ENCODE measurements at places on chromosomes 12 and 14.

DNA sequence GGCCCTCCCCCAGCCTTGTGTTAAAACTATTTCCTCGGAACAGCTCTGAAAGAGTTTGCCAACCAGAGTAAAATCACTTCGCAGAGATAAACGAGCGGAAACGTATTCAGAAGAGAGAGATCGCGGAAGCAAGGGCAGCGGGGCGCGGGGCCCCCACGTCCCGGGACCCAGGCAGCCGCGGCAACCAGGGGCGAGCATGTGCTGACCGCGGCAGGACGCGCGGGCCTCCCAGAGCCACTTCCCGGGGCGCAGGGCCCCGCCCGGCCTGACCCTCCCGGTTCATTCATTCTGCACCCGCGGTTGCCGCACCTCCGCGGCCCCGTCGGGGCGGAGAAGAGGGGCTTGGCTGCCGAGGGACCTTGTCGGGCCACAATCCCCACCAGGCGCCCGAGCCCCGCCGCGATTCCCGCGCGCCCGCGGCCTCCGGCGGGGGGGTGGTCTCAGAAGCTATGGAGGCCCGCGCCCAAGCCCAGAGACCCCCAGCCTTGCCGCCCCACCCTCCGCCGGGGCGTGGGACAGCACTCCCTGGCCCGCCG, 598 bp downstream of the UBE2N start:
- DNase-seq: peak; percentile 35
- peak overlapping the region; percentile 64 for H3K4me3 ChIP-seq
- peak overlapping the region; percentile 82 for H3K27ac ChIP-seq
- peaks cover 52% of the 10 kb centered on the region for H3K4me1 ChIP-seq

GRCh38 chr14:90533591-90534021, 136.8 kb downstream of the CALM1 start:
- no peak for DNase-seq
- no peak overlapping the region for H3K27ac ChIP-seq
- H3K36me3 ChIP-seq: no peaks in the 10 kb centered on the region
- no peaks in the 10 kb centered on the region for H3K4me1 ChIP-seq
- H3K4me3 ChIP-seq: no peak overlapping the region
- H3K27me3 ChIP-seq: no peaks in the 10 kb centered on the region

GRCh38 chr12:34219046-34219770, 196.9 kb downstream of the ALG10 start:
- no peaks in the 10 kb centered on the region for H3K36me3 ChIP-seq
- no peaks in the 10 kb centered on the region for H3K4me1 ChIP-seq
- peak overlapping the region; percentile 11 for H3K4me3 ChIP-seq
- no peak overlapping the region for H3K27ac ChIP-seq
- DNase-seq: no peak

DNA sequence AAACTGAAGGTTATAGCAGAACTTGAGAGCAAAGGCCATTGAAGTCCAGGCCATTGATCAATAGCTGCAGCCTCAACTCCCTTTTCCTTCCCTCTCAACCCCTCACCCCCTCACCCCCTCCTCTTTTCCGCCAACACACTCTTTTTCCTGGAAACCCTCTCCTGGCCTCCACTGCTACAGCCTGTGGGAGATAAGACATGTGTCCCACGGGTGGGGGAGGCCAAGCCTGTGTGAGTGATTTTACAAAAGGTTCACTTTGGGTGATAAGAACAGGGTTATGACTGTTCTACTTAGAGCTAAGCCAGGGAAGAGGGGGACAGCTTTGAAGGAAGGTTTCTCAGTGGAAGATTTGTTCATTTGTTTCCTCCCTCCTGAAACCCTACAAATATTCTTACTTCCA, 9.2 kb upstream of the FGF23 start:
- no peaks in the 10 kb centered on the region for H3K27me3 ChIP-seq
- H3K27ac ChIP-seq: no peak overlapping the region
- no peaks in the 10 kb centered on the region for H3K36me3 ChIP-seq
- no peak for DNase-seq
- H3K4me3 ChIP-seq: no peak overlapping the region

GRCh38 chr14:70573050-70573449, 27.4 kb downstream of the MED6 start:
- no peaks in the 10 kb centered on the region for H3K36me3 ChIP-seq
- H3K27ac ChIP-seq: no peak overlapping the region
- H3K4me3 ChIP-seq: no peak overlapping the region
- no peaks in the 10 kb centered on the region for H3K4me1 ChIP-seq
- DNase-seq: no peak

All from CD8-positive, alpha-beta memory T cell (primary cell).